Iris pigment epithelial cell (primary cell): ENCODE measurements at places on chromosomes 2 and 18.
A peak's percentile ranks its signal among the peaks of the same experiment; 100 is the strongest.

DNA sequence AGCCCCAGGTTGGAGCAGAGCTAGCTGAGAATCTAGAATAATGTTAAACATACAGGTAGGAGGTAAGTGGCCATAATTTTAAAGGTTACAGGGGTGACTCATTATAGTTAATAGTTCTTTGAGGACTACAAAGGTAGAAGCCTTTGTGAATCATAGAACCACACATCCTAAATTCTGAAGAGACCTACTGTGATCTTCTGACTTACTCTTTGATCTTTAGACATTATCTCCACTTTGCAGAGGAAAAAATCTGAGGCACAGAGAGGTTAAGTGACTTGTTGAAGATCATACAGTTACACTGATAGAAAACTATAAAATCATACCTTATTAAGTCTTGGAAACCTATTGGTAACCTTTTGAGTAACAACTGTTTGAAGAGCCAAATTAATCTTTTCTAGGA is 1051.3 kb upstream of the NRXN1 start:
- no peak for DNase-seq

GRCh38 chr2:104844807-104845551 is 8.9 kb upstream of the POU3F3 start:
- DNase-seq: no peak

DNA sequence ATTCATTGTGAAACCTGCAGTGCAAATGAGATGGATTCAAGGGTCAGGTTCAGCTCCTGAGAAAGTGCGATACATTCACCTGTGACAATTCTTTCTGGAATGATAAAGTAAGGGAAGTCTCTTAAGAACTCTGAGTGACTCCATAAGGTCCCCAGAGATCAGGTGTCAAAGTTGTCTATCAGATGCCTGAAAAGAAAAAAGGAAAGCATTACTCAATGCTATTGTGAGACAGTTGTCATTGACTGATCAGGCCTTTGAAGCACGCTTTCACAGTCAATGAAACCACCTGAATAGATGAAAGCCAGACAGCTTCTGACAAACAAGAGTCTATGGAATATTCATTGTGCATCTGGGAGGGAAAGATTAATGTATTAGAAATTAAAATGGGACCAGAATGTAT is 252.7 kb upstream of the GALNT5 start:
- no peak for DNase-seq

- DNase-seq: no peak
Measured at GRCh38 chr2:14094592-14094991, 537.9 kb upstream of the LRATD1 start.

DNA sequence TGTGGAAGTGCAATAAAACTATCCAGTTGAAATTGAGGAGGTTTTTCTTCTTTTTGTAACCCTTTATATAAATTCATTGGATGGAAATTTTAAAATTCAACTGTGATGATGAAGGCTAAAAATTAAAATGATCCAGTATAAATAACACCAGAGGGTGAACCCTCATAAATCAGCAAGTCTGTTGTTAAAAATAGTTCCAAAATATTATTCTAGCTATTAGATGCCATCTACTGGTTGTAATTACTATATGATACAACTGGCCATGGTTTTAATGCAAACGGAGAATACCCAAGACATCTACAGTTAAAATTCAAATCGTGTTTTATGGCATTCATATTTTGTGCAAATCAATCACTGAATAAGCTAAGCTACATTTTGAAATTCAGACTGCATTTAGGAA is 53.8 kb downstream of the TMEM200C start:
- no peak for DNase-seq

DNA sequence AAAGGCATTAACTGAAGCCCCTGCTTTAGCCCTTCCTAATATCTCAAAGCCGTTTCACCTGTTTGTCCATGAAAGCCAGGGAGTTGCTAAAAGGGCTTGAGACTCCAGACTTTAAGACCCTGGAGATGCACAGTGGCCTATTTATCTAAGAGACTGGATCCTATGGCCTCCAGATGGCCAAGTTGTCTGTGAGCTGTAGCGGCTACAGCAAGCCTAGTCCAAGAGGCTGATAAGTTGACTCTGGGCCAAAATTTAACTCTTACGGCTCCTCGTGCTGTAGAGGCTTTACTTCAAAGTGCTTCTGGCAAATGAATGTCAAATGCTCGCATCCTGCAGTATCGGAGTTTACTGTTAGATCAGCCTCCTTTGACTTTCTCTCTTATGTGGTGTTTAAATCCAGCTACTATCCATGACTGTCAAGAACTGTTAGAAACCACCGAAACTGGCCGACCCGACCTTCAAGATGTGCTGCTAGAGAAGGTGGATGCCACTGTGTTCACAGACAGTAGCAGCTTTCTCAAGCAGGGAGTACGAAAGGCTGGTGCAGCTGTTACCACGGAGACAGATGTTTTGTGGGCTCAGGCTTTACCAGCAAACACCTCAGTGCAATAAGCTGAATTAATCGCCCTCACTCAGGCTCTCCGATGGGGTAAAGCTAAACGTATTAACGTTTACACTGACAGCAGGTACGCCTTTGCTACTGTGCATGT is 336.7 kb upstream of the CNTNAP5 start:
- DNase-seq: no peak

DNA sequence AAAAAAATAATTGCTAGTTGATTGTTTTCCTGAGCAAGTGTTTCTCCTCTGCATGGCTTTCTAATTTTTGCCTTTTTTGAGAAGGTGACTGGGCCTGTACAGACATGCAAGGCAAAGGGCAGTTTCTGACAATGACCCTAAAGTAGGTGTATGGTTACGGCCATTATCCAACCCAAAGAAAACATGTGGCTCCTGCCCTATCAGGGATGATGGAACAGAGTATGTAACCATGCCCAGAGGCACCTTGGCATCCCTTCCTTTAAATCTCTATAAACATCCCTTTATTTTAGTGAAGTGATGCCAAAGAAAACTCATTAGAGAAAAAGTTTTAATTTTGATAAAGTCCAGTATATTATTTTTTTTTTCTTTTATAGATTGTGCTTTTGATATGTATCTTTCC is 217.5 kb downstream of the LPIN1 start:
- DNase-seq: no peak

DNA sequence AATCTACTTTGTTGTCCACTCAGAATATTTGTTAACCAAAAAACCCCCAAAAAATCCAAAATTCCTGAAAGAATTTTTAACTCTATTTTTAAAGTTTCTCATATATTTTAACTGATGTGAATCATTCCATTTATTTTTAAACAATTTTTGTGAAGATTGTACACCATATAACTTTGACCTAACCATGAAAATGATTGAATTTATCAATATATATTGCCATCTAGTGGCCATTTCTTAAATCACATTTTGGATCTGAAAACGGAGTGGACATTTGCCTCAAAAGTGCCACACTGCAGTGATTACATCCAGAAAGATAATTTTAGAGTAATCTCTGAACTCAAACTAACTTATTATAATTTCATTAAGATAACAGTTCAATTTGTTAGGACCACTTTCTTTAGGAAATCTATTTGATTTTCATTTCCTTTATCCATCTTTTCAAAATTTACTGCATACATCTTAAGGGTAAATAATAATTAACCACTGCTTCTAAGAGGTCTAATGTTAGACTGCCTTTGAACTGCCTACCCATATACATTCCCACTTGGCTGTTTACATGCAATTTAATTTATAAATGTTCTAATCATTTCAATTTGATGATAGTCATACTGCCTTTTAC is 71.1 kb downstream of the DSC3 start:
- peak; percentile 17 for DNase-seq

DNA sequence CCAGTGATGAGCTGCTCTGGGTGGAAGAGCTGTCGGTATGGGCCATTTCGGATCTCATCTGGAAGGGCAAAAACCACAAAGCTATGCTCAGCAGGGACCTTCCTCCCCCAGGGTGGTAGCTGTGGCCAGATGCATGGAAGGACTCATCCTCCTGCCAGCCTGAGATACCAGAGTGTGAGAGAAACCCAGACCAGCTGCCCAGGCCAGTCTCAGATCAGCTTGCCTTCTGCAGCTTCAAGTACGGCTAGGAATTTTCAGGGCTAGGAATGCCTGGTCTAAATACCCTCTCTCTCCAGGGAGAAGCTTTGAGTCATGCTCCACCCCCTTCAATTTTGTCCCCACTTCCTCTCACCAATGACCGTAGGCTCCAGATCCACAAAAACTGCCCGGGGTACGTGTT is 1.4 kb upstream of the TUBA4B start:
- no peak for DNase-seq

DNA sequence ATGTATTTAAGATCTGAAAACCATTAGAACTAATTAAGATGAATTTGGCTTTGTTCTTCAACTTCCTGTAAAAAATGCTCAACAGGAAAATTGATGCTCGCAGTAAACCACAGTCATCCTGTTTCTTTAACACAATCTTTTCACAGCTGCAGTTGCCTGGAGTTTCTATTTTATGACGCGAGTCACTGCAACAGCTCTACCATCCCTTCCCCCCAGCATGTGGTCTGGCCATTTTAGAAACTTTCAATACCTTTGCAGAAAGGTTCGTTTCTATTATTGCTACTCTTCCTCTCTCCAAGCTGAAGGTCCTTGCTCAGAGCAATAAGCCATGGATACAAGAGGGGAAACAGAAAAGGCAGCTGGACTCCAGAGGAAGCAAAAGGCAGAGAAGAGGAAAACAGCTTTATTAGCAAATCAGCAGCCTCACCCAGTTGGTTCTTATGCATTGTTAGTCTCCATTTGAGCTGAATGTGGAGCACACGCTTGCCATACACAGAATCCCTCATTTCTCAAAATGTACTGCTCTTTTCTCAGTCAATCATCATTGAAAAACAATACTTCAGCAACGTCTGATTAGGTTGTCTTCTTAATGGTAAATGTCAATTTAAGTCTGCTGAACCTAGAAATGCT is 3.9 kb downstream of the WIPF1 start:
- peak; percentile 82 for DNase-seq

GRCh38 chr2:52054824-52055223 is 1022.9 kb upstream of the NRXN1 start:
- no peak for DNase-seq

GRCh38 chr2:191321861-191322662 is 76.9 kb downstream of the MYO1B start:
- DNase-seq: peak; percentile 66

DNA sequence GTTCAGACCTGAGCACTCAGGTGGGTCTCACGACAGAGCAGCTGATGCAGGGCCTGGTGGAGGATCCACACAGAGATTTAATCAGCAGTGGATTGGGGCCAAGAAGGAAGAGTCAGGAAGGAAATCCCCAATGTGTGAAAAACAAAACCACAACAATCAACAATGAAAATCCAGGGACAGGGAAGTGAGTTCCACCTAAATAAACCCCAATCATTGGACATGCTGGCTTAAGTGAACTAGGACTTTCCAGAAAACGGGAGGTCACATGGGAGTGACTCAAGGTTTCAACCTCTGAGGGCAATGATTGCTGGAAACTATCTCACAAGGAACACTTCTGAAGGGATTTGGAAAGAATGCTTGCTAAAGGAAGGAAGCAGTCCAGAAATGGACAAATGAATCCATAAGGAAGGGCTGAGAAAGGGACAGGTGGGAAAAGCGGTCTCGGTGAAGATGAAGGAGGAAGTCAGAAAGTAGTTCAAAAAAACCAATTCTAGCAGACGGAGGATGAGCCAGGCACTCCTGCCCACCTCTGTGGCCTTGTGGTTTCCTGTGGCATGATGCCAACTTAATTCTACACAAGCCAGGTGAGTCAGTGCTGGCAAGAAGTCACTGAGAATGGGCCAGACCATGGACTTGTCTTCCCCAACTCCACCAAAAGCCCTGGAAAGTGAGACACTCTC is 15.4 kb upstream of the XDH start:
- peak; percentile 20 for DNase-seq

GRCh38 chr2:55556809-55557208 is 37.3 kb downstream of the CFAP36 start:
- no peak for DNase-seq

GRCh38 chr2:239878686-239879085 is 146.5 kb downstream of the NDUFA10 start:
- DNase-seq: no peak

DNA sequence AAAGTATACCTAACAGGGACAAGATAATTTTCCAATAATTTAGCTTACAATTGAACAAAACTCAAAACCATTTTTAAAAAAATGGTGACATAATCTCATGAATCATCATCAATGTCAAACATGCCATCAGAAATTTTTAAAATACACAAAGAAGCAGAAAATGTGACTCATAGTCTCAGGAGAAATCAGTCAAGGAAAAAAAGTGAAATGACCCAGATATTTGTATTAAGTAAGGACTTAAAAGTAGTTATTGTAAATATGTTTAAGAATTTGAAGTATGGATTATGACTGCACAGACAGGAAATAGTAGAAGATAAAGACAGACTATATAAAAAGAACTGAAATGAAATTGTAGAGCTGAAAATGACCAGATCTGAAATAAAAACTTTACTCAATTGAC is 473.9 kb upstream of the SYT4 start:
- peak; percentile 87 for DNase-seq

GRCh38 chr2:172813314-172813888 is 77.8 kb downstream of the RAPGEF4 start:
- DNase-seq: peak; percentile 47

DNA sequence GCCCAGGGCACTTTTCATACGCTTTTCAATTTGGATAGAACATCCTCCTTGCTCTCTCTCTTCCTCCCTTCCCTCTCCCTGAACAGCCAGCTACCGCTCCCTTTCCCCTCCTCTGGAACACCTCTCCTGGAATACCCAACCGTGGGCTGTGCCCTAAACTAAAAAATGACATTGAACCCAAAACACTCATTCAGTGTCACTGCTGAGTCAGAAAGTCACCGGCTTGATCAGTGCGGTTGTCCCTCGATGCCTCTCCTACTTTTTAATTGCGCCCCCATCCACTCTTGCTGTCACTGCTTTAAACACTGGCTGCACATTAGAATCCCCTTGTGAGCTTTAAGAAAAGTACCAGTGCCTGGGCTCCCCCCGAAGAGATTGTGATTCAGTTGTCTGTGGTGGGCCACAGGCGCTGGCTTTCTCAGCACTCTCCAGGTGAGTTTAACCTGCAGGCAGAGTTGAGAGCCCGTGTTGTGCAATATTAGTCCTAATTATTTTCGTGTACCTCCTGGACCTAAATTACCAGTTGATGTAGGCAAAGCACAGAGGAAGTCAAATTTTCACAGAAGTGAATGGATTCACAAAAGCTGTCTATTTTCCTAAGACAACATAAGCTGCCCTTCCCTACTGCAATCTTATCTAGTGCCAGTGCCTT is 302.0 kb downstream of the PRKCE start:
- DNase-seq: no peak

GRCh38 chr2:240437861-240438809 is 2.7 kb downstream of the GPC1 start:
- peak; percentile 45 for DNase-seq

GRCh38 chr2:7927691-7928090 is 754.2 kb upstream of the ID2 start:
- DNase-seq: no peak

DNA sequence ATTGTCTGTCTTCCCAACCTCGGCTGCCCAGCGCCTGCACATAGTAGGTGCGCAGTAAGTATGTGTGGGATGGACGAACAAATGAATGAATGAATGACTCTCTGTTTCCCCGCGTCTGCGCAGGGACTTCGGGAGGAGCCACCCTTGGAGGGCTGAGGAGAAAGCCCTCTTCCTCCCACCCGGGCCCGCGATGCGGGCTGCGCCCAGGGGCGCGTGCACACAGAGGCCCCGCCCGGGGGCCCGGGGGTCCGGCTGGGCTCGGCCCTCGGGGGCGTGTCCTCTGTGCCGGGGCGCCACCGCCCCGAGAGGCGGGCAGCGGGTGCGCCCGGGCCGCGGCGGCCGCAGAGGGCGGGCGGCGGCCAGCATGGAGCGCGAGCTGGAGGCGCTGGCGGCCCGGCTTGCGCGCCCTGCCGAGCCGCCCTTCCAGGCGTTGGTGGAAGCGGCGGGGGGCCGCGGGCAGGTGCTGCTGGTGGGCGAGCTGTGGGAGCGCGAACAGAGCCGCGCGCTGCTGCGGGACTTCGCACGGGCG is at the start of gene C2orf72:
C2orf72 (plus strand) TSS at position 322 of the 529 bp plus-strand sequence; CDS start at position 365, 43 bp downstream.
- no peak for DNase-seq
